ENCODE measurements at places on chromosomes 16 and 17.
A peak's percentile ranks its signal among the peaks of the same experiment; 100 is the strongest.

GRCh38 chr17:73297934-73298861 lies 13.6 kb downstream of the CDC42EP4 start:
- no peak for DNase-seq

DNA sequence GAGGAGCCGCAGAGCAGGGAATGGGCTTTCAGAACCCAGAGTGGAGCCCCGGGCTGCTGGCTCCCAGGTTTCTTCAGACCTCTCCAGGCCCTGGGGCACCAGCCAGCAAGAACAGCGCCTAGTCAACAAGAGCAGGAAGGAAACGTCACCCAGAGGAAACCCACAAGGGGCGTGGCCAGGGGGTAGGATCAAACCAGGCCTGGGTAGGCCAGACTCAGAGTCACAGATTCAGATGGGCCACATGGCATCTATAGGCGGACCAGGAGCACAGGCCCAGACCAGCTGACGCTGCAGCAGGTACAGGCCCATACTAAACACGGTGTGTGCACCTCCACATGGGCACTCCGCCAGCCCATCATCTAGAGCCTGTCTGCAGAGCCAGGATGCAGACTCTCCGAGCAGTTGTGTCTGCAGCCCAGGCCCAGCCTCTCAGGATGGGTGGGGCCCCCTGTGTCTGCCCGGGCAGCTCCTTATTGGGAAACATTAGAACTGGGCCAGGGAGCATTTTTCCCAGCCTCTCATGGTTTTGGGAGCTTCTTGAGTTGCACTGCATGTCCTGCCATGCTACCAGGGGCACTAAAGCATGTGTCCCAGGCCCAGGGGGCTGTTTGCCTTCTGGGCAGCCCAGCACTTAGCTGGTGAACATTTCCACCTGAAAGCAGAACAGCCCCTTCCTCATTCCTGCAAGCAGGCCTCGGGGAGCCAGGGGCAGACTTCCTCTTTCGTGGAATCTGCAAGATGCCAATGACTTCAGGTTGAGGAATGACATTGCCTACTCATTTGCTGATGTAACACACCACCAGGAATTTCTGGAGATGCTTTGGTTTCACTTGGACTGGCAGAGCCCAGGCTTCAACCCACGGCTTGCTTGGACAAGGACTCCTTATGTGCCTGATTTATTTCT lies at the start of gene NLRP1:
Gene NLRP1 (minus strand): TSS at position 127 of the 904 bp plus-strand sequence. CDS start 552 bp downstream, outside the sequence.
- peak; percentile 95 for DNase-seq

GRCh38 chr16:31467858-31468257 lies 4.1 kb upstream of the TGFB1I1 start:
- no peak for DNase-seq

- peak; percentile 48 for DNase-seq
These were observed 5.6 kb upstream of the NOTUM start for GRCh38 chr17:81966343-81967243.

Measured in AG08395 (cell line).